ENCODE measurements at places on chromosomes 12 and 14.

DNA sequence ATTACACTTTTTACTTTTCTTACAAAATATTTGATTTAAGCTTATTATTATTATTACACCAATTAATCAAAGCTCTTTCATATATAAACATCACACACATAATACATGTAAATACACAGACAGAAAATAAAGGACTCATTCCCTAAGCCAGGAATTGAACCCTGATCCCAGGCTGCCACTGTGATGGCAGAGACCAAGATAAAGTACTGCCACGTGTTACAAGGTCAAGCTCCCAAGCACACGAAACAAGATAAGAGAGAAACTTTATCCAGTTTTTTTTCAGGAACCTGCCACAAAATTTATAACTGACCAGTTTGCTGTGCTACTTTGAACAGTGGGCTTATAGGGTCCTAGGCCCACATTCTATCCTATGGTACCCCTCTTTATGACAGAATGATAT, 111.3 kb downstream of the EML1 start:
- DNase-seq = no peak

DNA sequence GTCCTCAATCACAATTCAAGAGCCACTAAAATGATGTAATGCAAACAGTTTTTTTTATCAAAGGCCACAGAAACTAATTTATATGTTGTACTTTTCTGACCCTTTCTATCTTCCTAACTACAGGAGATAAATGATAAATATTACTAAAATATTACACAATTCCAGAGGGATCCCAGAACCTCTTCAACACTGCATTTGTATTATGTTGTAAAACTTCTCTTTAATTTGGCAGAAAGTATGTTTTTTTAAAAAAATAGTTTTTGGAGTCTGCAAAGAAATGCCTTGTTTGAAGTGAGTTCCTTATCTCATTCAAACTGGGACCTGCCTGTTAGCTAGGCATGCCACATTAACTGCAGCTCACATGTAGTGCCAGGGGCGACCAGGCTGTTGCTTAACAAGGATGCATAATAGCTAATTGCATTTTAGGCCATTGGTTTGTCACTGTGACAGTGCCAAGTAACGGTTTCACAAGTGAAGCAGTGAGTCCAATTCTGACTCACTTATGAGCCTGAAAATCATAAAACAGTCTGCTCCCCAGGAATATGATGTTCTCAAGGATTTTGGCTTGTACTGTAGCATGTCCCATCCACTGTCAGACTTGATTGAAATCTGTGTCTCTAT, 266.9 kb downstream of the KTN1 start:
- no peak for DNase-seq

GRCh38 chr14:89586258-89587135, 169.5 kb upstream of the FOXN3 start:
- DNase-seq = no peak

DNA sequence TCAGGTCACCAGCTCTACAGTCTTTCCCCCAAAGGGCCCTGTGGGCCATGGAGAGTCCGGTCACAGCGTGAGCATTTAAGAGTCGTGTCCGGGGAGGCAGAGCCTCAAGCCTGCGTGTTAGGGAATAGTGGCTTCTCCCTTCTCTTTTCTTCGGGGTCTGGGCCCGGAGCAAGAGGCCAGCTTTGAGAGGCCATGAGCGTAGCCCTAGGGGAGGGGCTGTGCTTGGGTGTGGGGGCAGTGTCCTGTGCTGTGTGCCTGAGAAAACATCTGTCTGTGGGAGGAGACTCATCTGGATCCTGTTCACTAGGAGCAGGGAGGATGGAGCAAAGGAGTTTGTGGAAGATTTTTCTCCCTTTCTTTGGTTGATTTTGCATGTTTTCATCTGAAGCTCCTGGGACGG, 5.3 kb downstream of the LRP1-AS start:
- no peak for DNase-seq

DNA sequence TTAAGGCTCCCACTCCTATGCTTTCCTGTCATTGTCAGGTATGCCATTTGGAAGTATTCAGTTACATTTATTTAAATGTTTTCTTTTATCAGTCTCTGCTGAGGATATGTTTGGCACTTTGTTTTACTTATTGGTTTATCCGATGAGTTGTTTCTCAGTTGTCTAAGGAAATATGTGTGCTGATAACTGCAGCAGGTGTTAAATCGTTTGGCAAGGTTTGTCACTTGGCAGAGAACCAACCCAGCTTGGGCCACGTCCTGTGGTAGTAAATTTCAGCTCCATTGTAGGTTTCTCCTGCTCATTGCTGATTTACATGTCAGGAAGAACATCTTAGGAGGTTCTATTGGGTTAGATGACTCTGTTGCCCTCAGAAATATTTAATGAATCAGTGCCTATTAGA, 22.0 kb upstream of the MGST1 start:
- no peak for DNase-seq

GRCh38 chr12:18120899-18121298, 30.9 kb upstream of the RERGL start:
- DNase-seq = no peak

DNA sequence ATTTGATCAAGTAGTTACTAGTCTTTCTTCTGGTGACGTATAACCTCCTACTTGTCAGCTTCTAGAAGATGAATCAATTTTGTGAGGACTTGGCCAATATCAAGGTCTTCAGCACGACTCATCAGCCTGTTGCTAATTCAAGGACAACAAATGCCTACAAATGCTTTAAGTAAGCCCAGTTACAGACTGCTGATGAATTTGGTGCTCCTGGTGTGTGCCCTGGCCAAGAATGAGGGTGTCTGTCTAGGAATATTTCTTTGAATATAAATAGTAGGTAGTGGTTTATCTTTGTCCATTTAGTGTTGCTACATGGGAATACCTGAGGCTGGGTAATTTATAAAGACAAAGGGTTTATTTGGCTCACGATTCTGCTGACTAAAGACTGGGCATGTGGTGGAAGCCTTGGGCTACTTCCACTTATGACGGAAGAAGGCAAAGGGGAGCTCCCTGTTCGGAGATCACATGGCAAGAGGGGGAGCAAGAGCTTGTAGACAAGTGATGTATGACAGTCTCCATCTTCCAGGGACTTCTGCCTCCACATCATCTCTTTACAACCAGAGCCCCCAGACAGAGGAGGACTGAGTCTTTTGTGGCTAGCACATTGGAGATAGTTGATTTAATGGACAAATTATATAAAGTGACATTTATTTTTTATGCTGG, 180.2 kb downstream of the CRADD start:
- DNase-seq = no peak

GRCh38 chr14:95361373-95362137, 41.8 kb upstream of the CLMN start:
- DNase-seq = no peak

DNA sequence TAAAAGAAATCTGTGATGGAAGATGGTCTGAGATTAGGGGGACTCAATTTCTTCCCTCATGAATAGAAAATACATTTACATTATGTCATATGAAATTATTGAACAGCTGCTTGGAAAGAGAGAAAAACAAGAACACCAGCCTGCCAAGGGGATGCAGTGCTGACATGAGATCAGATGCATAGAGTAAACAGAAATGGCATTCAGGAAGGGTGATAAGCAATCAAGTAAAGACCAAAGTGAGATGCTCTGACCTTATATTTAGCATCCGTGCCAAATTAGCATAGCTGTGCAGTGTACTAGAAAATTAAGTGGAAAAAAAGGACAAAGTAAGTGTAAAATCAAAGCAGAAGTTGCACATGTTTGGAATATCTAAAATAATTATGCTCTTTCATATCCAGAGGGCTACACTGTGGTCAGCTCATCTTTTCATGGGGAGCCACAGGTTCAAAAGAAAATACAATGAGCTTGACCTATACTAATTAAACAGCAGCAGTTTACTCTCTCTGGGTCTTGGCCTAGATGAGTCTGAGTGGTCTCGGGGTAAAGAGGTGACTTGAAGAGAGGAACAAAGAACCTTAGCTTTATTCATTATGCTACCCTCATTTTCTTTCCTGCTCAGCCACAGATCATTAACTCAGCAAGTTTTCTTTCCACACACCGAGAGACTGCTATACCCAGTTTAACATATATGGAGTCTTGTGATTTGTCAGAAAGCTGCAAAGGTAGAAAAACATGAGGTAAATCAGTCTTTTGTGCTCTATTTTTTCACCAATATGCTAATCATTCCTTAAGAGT, 359.4 kb upstream of the FOXG1 start:
- no peak for DNase-seq

GRCh38 chr14:72758993-72759392, 134.9 kb downstream of the DPF3 start:
- no peak for DNase-seq

DNA sequence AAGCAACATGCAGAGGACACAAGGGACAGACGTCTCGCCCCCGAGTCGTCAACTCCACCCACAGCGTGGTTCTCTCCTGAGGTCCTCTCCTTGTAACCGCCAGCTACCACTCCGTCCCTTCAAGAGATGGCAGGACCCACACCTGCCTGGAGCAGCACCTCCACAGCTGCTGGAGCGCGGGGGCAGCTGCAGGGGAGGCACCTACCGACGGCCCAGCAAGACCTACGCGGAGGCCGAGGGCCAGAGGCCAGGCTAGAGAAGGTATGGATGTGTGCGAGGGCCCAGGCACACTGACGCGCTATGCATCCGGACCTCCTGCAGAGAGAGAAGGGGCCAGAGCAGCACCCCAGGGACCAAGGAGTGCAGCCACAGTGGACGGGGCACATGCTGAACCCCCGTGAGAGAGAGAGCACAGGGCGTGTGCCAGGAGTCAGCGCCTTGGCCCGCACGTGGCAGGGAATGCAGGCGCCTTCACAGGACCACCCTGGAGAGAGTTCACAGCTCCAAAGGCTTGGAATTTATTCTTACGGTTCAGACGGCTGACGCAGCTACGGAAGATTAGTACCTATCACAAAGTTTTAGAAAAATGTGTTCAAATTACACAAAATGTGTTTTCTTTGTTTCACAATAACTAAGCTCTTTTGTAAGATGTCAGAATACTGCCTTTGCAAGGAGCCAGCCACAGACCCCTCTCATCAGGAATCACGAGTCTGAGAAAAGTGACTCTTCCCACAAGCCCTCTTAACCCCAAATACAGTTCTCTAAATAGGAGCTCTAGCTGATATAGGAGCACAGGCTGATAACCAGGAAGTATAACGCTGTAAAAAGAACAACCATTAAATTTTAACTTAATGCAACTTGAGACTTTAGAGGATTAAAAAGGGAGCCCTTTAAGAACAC, 36.8 kb downstream of the CDC42BPB start:
- DNase-seq = no peak

GRCh38 chr14:101796016-101796415, 34.5 kb downstream of the PPP2R5C start:
- DNase-seq = no peak

DNA sequence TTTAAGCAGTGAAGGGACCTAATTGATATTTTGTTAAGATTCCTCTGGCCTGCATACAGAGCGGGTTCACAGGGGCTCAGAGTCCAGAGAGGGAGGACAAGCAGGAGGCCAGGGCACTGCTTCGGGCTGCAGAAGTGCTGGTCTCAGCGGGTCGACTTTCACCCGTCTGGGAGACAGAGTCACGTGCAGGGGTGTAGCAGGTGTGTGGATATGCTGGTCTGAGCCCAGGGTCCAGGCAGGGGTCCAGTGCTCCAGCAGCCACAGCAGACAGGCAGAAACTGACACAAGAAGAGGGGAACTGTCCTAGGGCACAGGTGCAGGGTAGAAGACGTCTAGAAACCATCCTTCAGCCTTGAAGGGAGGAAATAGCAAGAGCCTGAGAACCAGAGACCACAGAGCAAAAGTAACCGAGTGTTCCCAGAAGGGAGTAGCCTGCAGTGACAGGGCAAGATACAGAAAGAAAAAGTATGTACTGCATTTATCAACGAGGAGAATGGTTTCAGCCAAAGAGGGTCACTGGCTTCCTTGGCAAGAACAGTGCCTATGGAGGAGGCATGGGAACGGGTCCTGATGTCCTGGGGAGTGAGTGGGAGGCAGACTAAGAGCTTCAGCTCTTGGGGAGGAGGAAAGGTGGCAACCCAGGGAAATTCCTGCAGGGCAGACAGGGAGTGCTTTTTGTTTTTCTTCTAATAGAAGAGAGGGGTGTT, 28.7 kb downstream of the FBXO21 start:
- DNase-seq = no peak

DNA sequence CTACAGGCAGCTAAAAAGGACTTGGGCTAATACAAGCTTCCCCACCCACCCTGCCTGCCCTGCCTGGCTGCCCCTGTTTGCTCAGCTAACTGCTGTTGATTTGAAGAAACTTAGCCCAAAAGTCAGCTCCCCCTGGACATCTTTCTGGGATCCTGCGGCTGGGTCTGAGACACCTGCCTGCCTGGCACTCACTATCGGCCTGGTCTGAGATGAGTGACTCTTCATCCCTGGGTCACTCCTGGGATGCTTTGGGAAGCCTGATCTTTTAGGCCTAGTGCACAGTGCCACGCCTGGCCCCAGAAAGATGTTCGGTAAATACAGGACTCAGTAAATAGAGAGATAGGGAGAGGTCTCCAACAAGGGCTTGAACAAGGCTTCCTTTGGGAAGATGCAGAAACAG, 211.3 kb upstream of the DIO3 start:
- no peak for DNase-seq

DNA sequence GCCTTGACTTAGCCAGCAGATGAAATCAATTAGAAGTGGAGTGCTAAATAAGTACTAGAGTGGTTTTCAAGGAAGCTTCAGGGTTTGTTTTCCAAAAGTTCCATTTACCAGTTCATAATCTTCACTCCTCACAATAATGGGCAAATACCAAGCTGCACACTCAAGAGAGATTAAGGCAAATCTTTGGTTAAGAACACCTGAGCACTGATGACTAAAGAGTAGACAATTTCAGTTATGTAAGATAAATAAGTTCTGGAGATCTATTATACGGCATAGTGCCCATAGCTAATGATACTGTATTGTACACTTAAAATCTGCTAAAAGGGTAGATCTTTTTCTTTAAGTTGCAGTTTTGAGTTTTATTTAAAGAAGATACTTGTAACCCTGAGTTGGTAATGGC, 125.0 kb downstream of the ARMH4 start:
- no peak for DNase-seq

DNA sequence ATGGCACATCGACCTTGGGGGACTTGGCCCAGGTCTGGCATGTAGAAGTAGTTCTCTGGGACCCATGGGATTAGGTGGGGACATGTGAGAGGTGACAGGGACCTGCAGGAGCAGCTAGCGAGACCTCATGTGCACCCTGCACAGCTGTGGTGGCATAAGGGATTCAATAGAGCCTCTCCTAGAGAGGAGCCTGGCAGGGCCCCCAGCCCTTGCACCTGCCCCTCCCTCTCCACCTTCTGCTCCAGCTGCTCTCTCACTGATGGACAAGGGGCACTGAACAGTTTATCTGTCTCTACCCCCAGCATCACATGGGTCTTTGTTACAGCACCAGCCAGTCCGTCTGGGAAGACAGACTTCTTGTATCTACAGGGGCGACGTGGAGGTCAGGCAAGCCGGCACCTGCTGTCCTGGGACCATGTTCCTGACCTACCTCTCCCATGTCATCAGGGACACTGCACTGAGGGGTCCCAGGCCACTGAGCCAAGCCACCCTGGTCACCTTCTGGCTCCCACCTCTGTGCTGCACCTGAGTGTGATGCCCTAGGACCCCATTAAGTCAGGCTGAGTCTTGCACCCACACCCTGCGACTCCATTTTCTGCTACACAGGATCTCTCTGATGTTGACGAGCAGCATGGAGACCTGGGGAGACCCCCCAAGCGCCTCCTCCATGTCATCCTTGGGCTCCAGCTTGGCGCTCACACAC, 32.6 kb downstream of the DDX11 start:
- DNase-seq = no peak

GRCh38 chr12:24424889-24425600, 475.6 kb upstream of the SOX5 start:
- DNase-seq = no peak

All from NCI-H460 (cell line).